ENCODE measurements at places on chromosomes 2 and 18.

DNA sequence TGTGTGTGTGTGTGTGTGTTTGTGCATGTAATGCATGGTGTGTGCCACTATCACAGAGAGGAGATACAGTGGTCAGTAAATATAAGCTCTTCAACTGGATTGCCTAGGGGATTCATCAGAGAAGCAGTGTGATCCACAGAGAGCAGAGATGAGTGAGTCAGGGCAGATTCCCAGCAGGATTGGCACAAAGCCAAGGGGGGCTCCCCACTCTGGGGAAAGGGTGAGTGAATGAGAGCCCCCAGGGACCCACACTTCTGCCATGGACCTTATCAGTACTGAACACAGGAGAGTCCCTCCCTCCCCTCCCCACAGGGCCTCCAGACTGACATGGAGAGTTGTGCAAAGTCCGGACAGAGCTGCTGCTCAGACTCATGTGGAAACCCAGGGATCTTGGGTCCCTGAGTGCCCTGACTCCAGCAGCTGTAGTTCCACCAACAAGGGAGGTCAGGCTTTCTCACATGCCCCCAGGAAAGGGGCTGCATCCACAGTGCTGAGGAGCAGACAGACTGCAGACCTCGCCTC, 748.8 kb downstream of the NR4A2 start:
- DNase-seq = no peak

GRCh38 chr2:171723716-171724683, 36.7 kb downstream of the DYNC1I2 start:
- DNase-seq = peak; percentile 46

- no peak for DNase-seq
These were observed 95.2 kb downstream of the POLE4 start for GRCh38 chr2:75053484-75054112.

DNA sequence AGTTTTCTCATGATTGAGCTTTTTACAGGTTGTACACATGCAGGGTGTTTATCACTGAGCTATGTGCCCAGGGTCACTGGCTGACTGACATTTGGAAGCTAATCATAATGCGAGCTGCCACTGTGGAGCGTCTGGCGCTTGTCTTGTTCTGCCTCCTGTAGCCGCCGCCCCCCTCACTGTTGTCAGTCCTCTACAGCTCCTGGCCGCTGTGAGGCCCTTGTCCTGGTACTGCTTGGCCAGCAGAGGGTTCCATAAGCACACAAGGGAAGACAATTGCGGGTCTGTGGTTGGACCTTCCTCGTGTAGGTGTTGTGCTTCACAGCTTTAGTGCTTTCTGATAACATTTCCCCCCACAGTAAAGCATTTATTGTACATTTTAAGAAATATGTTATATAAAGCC, 105.6 kb upstream of the LDLRAD4 start:
- peak; percentile 43 for DNase-seq

- DNase-seq = no peak
These were observed 36.7 kb downstream of the EMX1 start for GRCh38 chr2:72953976-72954375.

DNA sequence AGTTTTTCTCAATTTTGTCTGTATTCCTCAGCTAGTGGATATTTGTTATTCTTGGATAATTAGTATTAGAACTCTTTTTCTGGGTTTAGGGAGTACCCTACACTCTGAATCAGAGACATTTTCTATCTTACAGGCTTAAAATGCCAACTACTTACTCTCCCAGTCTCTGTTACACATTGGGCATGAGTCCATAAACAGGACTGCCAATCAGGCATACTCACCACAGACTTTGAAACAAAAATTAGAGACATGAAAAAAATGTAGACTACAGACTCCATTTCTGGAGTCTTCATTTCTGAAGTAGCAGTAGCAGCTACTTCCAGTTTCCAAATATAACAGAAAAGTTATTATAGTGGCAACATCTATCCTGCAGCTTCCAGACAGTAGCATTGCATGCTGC, 279.7 kb downstream of the MBD5 start:
- peak; percentile 71 for DNase-seq

DNA sequence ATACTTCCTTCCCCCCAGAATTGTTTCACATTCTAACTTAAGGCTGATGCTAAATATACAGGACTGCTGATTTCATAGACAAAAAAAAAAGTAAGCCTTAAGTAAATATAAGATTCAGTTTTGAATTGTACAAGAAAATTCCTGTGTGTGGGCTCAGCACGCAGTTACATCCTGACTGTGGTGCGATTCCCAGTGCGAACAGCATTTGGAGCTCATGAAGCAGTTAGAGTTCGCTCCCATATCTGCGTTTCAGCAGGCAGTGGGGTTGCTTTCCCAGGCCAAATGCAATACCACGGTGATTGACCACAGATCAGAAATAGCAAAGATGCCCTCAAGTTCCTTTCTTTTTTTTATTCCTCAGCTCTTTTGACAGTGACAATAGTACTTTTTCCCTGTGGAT, 75.6 kb downstream of the SATB2 start:
- peak; percentile 68 for DNase-seq

GRCh38 chr18:32877371-32877770, 104.5 kb upstream of the KLHL14 start:
- DNase-seq = no peak

- no peak for DNase-seq
These were observed 226.4 kb upstream of the HS6ST1 start for GRCh38 chr2:128545085-128545484.

DNA sequence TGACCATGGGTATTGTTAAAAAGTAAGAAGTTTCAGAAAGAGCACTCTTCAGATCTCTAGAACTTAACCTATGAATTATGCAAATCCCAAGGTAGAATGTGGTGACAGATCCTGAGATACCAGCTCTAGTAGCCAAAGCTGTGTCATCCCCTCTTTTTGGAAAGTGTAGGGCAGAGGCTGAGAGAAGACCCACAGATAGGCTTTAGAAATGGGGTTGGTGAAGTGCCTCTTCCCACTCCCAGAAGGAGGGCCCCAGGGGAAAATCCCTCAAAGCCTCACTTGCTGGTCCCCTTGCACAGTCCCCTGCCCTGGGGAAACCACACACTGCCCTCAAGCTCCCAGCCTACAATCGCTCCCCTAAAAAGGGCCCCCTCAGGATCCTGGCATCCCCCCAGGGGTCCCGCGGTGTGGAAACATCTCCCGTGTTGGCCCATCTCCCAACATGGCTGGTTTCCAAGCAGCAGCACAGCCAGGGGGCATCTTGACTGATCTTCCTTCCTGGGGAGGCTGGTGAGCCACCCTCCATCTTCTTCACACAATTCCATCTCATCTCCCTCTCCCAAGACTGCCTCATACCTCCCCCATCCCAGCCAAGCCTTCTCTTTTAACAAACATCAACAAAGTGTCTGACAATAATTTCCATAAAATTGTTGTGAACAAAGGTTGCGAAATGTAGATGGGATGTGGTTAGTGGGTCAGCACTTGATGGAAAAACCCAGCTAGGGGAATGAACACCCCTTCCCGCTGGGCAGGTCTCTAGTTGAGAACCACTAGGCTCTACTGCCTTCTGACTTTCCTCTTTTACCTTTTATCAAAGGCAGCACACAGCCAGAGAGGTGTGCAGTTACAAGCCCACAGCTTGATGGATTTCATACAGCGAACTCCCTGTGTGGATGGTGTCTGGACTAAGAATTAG, 25.1 kb downstream of the MAL start:
- DNase-seq = no peak

GRCh38 chr18:28331551-28331950, 154.6 kb upstream of the CDH2 start:
- DNase-seq = no peak

DNA sequence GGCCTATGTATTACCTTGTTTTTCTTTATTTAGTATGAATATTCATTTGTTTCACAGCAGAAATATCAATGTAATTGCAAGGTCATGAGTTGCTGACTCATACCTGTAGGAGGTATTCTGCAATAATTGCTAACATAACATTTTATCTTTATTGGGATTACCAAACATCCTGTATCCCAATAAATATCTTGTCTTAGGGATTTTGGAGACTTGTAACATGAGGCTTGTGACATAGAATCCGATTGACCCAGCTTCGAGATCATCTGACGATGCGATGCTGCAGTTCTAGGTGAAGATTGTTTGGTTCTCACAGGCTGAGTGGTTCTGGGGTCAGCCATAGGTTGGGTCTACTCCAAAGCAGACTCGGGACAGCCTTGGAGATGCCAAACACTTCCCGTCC, 133.4 kb upstream of the RND3 start:
- DNase-seq = no peak

DNA sequence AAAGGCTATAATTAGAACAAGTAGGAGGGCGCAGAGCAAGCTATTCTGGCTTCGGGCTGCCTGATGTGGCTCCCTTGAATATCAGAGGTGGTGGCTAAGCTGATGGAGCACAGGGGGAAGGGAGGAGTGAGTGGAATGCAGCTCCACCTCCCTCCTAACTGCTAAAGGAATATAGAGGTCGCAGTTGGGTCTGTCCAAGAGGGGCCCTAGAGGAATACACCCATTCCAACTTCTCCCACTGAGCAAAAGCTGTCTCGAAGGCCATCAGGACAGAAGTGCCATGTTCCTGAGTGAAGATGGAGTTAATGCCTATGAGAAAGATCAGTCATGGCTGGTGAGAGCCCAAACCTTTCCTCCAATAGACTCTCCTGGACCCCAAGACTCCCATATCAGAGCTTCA, 32.8 kb upstream of the MARCO start:
- no peak for DNase-seq

GRCh38 chr2:132538331-132538855, 121.8 kb downstream of the GPR39 start:
- DNase-seq = no peak

DNA sequence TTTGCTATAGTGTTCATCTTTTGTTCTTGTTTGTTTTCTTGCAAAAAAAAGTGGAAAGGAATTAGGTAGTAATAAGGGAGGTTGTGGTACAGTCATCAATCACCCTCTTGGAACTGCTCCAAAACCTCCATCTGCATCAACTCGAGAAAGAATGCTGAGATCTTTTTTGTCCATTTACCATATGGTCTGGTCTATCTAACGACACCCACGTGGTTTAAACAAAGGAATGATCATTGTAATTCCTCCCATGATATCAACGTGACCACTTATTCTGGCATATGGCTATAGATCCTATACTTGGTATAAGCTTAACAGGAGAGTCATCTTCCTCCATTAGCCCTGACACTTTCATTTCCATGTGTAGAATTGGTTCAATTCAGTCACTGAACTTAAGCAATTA, 1025.3 kb upstream of the NXPH2 start:
- no peak for DNase-seq

GRCh38 chr18:37276111-37276890, 289.3 kb downstream of the CELF4 start:
- no peak for DNase-seq

DNA sequence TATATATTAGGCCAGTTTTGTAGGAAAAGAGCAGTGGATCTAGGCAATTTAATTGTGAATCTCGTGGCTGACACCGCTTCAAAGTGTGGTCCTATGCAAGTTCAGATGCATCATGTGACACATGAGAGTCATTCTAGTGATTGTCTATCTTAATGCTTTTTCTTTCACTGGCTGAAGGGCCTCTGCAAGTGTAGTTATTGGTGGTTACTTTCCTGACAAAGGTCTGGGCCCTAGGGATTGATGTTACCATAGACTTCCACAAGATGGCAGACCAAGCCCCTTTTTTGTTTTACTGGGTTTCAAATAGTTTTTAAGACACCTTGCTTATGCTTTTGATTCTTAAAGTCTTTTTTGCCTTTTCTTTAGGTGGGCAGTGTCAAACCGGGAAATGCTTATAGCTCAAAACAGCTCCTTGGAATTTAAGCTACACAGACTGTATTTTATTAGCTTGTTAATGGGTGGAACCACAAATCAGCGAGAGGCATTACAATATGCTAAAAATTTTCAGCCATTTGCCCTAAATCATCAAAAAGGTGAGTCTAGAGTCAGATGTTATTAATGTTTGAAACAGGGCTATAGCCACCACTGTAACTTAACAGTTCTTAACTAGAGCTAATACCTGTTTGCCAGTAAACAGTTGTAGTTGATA, 25.9 kb downstream of the CD8A start:
- peak; percentile 39 for DNase-seq

DNA sequence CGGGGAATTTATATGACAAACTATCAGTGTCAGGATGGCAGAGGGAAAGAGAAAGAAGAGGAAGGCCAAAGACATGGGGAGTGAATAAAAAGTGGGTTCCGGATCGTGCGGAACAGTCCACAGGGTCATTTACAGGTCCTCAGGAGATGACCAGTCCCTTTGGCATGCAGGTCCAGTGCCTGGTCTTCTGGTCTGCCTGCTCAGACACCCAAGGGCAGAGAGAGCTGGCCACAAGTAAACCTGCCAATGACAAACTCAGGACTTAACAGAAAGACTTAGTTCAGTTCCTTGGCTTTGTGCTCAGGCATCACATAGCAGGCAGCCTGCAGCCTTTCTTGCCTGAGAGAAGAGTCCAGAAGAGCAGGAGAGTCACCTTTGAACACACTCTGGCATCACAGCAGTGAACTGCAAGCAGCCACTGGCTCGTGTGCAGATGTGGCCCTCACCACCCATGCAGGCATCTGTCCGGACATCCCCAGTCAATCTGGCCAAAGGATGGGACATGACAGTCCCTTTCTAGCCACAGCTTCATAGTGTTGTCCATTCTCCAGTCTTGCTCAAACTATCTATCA, 14.0 kb downstream of the TMEM127 start:
- DNase-seq = peak; percentile 87

- DNase-seq = peak; percentile 87
These were observed 16.5 kb upstream of the ALPK2 start for GRCh38 chr18:58645398-58645797.

GRCh38 chr18:36315736-36316135, 18.2 kb downstream of the FHOD3 start:
- peak; percentile 74 for DNase-seq

- DNase-seq = no peak
These were observed 64.7 kb downstream of the STK39 start for GRCh38 chr2:168182550-168183249.

DNA sequence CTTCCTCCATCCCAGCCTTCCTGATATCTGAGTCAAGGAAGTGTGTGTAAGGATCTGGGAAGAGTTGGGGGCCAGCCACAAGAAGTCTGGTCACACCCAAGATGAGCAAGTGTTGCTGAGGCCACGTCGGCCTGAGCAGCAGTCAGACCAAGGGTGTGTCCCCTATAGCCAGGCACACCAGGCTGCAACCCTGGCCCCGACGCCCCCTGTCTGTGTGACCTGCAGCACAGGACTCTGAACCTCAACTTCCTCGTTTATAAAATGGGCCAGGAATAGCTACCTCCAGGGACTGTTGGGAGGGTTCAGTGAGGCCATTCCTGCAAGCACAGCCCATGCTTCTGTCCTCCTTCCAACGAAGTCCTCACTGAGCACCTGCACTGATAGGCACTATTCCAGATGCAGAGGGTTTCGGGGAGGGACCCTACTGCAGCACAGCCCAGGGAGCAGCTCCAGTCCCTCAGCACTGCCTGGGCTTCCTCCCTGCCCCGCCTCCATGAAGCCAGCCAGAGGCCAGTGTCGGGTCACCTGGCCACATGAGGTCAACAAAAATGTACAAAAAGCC, 13.3 kb downstream of the LIMS2 start:
- DNase-seq = no peak
